Amniotic stem cell (primary cell): ENCODE measurements at places on chromosomes 11 and 22.

DNA sequence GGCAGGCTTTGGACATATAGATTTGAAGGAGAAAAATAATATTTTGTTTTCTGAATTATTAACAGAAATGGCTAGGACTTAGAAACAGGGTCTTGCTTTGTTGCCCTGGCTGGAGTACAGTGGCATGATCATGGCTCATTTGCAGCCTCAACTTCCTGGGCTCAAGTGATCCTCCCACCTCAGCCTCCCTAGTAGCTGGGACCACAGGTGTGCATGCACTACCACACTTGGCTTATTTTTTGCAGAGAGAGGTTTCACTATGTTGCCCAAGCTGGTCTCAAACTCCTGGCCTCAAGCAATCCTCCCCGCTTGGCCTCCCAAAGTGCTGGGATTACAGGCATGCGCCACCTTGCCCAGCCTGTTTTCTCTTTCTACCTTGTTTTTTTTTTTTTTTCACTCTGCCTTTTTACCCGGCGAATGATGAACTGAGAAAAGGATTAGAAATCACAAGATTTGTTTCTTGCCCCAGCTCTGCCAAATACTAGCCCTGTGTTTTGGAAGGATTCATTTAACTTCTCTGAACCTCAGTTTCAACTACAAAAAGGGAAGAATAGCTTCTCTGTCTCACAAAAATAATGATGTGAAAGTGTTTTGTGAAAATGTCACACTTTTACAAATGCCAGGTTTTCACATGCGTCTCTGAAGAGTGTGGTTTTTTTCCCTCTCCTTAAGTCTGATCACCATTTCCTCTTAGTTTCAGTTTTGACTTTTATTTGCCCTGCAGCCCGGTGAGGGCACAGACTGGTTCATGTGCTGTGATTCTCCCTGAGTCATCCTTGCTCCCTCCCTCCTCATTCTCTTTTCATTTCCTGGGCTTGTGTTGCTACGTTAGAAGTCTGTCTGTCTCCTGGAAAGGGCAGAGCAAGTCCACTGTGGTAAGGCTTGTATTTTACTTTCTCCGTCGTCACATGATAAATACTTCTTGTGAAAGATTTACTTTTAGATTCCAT is 67.7 kb downstream of the BCL2L13 start:
- peak; percentile 55 for DNase-seq

GRCh38 chr11:66835768-66836405 is 7.4 kb upstream of the RCE1 start:
- DNase-seq = no peak

- no peak for DNase-seq
Observed at GRCh38 chr11:25943777-25944661, 387.9 kb upstream of the ANO3 start.

- DNase-seq = no peak
Observed at GRCh38 chr11:128884703-128885338, 6.3 kb upstream of the KCNJ5 start.

DNA sequence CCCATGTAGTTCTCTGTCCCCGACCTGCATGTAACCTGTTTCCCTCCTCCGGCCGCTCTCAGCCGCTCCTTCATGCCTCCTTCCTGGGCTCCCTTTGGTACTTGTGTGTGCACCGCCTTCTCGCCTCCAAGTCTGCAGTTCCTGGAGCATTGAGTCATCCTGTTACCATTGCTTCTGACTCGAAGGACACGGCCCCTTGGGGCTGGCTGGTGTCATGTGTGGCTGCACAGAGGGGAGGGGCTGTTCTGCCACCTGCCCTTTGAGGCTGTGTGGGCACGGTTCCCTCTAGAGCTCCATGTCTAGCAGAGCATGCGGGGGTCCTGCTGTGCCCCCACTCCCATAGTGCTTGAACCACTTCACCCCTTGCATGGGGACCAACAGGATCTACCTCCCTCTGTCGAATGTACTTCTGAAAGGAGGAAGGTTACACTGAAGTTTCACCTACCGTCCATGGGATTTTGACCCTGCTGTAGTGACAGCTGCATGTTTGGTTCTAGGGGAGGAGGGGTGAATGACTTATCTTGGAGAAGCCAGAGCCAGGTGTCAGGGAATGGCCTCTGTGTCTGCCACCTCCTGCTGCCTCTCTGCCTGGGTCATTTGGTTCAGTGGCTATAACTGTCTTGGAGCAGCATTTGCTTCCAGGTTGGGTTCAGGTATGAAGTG is 39.6 kb downstream of the BCR start:
- DNase-seq = no peak

GRCh38 chr11:19079643-19080440 is 19.3 kb upstream of the MRGPRX2 start:
- peak; percentile 44 for DNase-seq

DNA sequence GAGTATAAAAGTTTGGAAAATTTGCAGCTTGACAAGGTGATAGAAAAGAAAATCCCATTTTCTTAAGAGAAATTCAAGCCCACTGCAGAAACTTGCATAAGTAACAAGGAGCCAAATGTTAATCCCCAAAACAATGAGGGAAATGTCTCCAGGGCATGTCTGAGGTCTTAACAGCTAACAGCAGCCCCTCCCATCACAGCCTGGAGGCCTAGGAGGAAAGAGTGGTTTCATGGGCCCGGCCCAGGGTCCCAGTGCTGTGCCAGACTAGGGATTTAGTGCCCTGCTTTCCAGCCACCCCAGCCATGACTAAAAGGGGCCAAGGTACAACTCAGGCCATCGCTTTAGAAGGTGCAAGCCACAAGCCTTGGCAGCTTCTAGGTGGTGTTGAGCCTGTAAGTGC is 123.7 kb upstream of the TRPC6 start:
- DNase-seq = no peak

DNA sequence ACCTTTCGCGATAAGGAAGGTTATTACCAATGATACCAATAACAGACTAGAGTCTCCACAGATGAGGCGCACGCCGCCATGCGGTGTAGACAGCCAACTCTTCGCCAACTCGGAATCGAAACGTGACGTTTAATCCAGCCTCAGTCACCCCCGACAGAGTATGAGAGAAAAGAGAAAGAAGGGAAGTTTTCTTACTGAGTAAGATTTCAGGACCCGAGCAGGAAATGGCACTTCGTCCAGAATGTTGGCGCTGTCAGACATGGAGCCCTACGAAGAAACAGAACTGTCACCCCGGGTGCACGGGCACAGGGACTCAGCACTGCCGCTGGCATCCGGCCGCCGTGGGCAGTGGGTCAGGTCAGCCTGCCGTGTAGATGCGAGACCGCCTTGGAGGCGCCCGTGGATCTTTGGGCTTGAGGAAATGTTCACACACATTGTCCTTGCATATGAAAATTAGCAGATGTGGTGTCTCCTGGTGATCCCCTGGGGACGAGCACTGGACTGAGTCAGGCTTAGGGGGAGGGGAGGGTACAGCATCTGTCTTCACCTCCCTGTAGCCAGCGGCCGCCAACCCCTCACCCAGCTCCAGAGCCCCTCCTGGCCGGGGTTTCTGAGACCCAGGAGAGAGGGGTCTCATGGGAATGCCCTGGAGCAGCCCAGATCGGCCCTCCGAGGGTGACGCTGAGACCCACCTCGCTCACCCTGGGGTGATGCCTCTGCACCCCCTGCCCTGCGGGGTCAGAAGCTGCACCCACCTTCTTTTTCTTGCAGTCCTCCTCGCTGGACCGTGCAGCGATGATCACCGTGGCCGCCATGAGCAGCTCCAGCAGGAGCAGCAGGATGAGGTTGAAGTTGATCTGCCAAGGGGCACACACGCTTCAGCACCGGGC is 8.3 kb downstream of the MLC1 start:
- DNase-seq = no peak

DNA sequence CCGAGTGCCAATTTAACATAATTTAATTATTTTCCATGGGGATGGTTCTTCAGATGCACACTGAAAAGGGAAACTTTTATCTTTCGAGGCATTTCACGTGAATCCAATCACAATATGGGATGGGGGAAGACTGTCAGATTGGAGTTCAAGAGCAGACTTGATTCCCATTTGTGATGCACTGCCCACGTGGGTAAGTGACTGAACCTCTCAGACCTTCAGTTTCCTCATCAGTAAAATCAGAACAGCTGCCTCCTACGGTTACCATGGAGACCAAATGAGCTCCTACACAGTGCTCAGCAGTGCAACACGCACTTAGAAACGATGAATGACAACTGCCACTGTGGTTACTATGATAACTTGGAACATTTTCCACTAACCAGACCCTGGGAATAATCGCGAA is 21.7 kb downstream of the KIAA0930 start:
- DNase-seq = no peak

DNA sequence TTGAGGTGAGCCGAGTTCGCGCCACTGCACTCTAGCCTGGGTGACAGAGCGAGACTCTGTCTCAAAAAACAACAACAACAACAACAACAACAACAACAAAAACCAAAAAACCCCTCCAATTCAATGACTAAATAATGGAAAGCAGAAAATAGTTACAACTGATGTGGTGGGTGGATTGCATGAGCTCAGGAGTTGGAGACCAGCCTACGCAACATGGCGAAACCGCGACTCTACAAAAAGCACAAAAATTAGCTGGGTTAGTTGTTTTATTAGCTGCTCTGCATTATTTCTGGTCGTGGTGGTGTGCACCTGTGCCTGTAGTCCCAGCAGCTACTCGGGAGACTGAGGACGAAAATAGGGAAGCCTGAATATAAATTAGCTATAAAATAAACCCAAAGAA is 2.6 kb upstream of the PATL1 start:
- no peak for DNase-seq

DNA sequence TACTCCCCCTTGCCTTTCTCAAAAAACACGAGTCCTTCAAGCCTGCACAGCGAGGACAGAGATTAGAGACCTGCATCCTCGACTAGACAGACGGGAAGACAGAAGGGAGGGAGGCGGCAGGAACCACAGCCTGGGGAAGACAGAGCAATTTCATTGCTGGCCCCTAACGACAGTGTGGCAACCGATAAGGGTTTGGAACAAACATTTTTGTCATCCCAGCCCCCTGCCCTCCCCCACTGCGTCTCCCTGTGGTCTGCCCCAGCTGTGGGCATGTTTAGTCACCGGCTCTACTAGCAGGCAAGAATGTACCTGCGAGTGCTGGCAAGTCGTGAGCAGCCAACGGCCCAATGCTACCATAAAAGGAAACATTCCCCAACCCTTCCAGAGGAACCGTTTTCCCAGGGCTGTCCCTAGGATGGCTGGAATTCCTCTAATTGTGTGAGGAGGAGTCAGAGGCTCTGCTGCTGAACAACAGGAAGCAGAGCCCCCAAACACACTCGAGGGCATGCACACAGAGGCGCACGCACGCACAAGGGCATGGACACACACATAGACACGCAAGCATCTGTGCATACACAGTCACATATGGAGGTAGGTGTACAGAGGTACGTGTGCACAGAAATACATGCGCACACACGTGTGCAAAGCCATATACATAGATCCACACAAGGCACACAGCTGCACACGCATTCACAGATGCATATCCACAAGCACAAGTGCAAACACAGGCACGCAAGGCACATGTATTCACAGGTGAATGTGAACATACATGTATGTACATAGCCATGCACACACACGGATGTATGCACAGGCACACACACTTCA is 58.3 kb downstream of the MYH9 start:
- DNase-seq = peak; percentile 78

GRCh38 chr22:30453731-30454510 is 17.9 kb downstream of the SEC14L3 start:
- DNase-seq = no peak

DNA sequence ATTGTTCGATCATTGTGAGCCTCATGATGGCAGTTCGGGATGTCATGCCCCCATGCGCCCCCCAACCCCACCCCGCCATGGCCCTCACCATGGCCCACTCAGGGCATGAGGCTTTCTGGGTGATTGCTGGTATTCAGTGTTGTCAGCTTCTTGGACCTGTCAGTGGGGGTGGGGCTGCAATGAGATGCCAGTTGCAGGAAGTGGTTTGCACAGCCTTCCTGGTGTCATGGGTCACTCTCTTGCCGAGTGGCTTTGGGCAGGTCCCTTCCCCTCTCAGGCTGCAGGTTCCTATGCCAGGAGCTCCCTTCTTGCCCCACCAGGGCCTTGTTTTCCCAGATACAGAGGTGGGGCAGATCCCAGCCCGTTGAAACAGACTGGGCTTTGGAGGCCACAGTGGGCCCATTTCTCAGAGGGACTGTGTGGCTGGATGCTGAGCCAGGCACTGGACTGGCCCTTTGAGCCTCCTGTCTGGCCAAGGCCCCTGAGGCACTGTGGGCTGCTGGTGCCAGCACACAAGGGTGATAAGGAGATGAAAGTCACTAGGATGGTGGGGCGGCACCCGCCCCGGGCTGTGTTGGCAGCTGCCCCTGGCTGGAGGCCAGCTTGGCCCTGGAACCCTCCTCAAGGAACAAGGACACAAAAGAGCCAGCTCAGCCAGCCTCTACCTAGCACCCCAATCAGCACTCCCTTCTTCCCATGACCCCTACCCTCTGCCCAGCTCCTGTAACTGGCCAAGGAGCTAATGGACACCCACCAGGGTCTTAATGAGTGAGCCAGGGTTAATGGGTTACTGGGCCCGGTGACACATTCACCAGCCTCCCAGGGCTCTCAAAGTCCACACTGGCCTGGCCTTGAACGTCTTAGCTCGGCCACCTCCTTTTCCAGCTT is 1.5 kb upstream of the GGT1 start:
- DNase-seq = no peak

DNA sequence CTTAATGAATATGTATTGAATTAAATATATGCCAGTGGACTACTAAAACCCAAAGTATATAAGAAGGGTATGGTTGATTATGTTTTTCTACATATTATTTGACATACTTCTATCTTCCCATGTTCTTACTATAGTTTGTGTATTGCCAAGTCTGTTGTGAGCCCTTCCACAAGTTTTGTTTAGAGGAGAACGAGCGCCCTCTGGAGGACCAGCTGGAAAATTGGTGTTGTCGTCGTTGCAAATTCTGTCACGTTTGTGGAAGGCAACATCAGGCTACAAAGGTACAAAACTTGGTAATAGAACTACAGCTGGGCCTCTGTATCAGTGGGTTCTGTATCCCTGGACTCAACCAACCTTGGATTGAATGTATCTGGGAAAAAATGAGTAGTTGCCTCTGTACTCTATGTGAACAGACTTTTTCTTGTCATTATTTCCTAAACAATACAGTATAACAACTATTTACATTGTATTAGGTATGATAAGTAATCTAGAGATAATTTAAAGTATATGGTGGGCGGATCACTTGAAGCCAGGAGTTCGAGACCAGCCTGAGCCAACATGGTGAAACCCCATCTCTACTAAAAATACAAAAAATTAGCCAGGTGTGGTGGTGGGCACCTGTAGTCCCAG is 38.7 kb upstream of the TTC36 start:
- DNase-seq = peak; percentile 9

GRCh38 chr11:61854966-61855714 is 27.0 kb downstream of the FADS2 start:
- no peak for DNase-seq

GRCh38 chr22:31367426-31367825 is 21.3 kb upstream of the PATZ1 start:
- DNase-seq = no peak
